ENCODE measurements at places on chromosomes 1 and 21. TPM values are rescaled to one million over a fixed set of nuclear protein-coding genes. Genes with fewer than 3 reads are reported as not detected.

GRCh38 chr21:38114717-38115333 is 142.0 kb upstream of the KCNJ15 start:
- DNase-seq = no peak

GRCh38 chr1:116203181-116203723 is 92.1 kb downstream of the MAB21L3 start:
- DNase-seq = no peak

DNA sequence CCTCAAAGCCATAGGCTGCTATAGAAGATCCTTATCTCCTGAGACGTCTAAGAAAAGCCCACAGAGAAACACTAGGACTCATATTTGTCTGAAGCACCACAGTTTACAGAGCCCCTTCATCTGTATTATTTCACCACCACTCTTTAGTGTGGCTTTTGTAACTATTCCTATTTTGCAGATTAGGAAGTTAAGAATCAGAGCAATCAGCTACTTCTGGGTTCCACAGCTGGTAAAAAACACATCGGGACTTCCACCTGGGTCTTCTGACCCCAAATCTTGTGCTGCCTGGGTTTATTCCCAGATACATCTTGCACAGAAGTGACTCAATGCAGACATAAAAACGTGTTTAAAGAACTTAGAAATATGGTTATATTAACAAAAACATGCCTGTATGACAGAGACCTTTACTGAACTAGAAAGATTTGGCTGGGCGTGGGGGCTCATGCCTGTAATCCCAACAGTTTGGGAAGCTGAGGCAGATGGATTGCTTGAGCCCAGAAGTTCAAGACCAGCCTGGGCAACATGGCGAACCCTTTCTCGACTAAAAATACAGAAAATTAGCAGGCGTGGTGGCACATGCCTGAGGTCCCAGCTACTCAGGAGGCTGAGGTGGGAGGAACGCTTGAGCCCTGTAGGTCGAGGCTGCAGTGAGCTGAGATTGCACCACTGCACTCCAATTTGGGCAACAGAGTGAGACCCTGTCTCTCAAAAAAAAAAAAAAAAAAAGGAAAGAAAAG is 40.9 kb downstream of the ELK4 start:
- peak; percentile 21 for DNase-seq

GRCh38 chr1:237901299-237901934 is 10.7 kb upstream of the ZP4 start:
- DNase-seq = no peak

GRCh38 chr1:229848752-229849677 is 218.0 kb upstream of the GALNT2 start:
- no peak for DNase-seq

GRCh38 chr1:214615109-214615508 is 12.1 kb downstream of the CENPF start:
- DNase-seq = no peak

GRCh38 chr1:153789478-153790034 is 14.3 kb downstream of the SLC27A3 start:
- no peak for DNase-seq

- no peak for DNase-seq
Measured at GRCh38 chr1:180560200-180560867, 1.6 kb downstream of the OVAAL start.

DNA sequence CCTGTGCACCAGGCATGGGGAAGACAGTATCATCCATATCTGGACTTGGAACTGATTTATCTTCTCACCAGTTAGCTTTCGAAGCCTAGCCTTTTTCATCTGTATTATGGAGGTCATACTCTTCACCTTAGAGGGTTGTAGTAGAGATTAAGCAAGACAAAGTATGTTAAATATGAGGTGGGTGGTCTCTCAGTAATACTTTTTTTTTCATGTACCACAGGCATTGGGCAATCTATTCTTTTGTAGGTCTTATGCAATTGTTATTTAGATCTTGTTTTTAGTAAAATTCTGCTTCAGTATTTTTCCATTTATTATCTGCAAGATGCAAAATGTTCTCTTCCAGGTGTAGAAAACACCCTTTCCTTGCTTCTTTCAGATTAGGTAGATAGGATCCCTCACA is 35.2 kb upstream of the OR2B11 start:
- no peak for DNase-seq

DNA sequence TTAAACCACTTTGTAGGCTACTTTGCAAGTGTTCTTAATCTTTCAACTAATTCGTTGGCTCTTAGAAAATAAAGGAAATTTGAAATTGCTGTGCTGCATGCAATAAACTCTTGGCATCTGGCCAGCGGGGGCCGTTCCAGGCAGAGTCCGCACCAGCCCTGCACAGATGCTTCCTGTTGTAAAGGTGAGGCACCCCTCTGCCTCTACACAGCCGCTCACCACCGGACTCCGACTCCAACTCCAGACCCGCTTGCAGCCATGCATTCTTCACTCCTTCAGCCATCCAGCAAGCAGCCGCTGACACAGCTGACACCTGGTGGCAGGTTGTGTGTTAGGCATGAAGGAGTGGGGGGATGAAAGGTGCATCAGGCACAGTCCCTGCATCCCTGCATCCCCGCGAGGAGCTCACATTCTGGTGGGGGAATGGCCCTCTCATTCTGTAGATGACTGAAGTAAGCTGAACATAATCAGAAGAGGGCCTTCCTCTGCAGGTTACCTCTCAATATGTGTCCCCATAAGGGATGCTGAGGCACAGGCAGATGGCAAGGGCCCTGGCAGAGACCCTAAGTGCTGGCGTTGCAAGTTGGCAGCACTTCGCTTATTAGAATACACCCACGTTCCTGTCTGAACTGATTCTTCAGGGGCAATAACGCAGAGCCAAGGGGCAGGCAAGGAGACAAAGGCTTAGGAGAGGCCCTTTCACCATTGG is 56.8 kb downstream of the GLIS1 start:
- DNase-seq = peak; percentile 56

- DNase-seq = no peak
Measured at GRCh38 chr1:48841461-48841860, 64.8 kb upstream of the BEND5 start.

- no peak for DNase-seq
Measured at GRCh38 chr1:56146449-56146848, 432.9 kb downstream of the PLPP3 start.

- peak; percentile 26 for DNase-seq
Measured at GRCh38 chr1:208332774-208333126, 88.6 kb upstream of the PLXNA2 start.

- no peak for DNase-seq
Measured at GRCh38 chr21:18170829-18171228, 73.8 kb upstream of the CHODL start.

- DNase-seq = no peak
Measured at GRCh38 chr1:228827019-228827418, 91.7 kb downstream of the RHOU start.

DNA sequence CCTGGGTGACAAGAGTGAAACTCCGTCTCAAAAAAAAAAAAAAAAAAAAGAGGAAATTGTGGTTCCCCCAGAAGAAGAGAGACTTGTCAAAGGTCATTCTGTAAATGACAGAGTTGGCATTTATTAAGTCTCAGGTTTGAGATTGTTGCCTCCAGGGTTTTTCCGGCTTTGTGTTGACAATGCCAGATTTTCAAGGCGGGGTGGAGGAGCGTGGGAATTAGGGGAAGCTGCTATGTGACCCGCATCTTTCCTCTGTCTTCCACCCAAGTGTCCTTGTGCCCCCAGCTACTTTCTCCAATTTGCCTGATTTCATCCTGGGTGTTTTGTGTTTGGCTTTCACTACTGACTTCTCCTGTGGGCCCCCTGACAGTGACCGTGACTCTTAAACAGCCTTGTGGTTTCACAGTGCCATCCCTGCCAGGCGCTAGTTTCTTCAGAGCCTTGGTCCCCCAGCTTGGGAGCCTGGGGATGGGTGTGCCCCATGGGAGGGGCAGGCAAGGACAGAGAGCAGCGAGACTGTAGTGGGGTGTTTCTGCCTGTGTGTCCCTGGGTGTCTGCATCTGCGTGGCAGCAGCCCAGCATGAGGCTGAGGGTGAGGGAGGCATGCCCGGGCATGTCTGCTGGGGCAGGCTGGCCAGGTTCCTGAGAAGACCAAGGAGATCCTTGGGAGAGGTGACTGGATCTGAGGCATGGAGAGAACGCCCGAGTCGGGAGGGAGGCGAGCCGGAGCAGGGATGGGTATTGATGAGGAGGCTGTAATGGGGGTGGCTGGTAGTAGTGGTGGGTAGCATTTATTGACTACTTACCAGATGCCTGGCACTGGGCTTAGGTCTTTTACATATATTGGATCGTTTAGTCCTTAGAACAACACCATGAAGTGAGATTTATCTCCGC is 46.3 kb downstream of the IER5 start:
- DNase-seq = peak; percentile 88

GRCh38 chr1:52727114-52727586 is 897 bp downstream of the ZYG11B start:
- no peak for DNase-seq

DNA sequence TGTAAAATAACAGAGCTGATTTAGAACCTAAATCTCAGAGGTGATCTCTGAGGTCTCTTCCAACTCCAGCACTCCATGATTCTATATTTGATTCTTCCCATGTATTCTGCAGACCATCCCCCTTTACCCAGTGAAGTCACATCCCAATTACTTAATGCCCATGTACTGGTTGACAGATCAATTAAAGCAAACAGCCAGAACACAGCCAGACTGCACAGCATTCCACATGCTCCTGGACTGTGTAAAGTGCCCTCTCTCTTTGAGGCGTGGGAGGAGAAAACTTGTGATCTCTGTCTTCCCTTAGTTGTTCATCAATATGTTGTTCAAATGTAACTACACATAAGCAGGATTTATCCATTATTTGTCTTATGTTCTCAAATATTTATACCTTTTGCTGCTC is 18.1 kb downstream of the NOS1AP start:
- no peak for DNase-seq

DNA sequence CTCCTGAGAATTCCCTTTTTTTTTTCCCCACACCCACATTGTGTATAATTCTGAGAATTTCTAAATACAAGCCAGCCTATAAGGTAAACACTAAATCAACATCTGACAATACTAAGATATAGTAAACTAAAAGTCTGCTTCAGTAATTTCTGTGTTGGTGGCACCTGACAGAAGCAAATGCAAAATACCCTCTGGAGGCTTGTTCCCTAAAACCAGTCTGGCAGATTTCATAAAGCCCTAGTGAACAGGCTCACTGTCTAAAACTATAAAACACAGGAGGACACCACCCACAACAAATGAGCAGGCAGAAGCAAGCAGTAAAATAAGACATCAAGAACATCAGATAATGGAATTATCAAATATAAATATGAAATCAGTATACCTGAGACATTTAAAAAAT is 11.5 kb downstream of the TRIM33 start:
- no peak for DNase-seq

DNA sequence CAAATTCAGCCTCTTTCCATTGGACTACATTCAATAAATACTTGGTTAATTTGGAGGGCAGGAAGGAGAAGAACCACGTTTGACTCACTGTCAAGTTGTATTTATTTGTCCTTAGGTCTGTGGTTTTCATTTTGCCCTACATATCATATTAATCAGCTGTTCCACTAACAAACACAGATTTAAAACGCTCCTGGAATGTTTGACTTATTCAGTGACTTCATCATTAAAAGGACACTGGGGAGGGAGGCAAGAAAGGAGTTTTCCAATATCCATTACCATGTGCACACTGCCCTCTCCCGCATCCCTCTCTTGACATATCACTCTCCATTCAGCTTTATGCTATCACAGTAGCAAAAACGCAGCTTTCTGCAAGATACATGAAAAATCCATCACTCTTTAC is 98.2 kb upstream of the C1orf87 start:
- no peak for DNase-seq

GRCh38 chr1:203649551-203649998 is 22.9 kb downstream of the ATP2B4 start:
- no peak for DNase-seq

GRCh38 chr1:59833991-59834390 is 19.2 kb downstream of the HOOK1 start:
- DNase-seq = no peak

DNA sequence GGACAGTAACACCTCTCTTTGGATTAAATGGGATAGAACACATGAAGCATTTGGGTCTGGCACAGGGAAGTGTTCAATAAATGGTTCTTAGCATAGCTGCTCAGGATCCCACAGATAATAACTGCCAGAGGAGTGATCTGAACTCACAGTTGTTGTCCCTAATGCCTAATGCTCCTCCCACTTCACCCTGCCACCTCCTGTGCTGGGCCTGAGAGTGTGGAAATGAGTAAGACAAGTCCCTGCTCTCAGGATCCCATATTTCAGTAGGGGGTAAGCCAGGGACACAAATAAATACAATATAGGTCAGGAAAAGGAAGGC is 19.9 kb upstream of the FOXO6 start:
- DNase-seq = no peak

DNA sequence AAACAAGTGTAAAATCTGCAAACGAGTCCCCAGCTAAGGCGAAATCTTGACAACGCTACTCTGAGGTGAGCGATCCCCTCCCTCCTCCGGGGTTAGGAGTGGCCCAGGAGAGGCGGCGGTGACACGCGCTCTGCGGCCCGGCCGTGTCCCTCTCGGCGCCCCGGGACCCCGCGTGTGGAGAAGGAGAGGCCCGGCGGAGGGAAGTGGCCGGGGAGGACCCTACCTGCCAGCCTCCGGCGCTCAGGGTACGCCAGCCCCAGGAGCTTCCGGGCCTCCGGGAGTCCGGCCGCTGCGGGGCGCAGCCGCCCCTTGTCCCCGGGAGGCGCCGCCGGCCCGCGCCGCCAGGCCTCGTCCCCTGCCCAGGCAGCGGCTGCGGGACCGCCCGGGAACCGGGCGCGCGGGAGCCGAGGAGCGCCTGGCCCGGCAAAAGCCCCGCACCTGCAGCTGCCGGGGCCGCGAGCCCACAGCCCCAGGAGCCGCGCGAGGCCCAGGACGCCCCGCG is 543 bp downstream of the ABCB10 start:
- DNase-seq = peak; percentile 34

DNA sequence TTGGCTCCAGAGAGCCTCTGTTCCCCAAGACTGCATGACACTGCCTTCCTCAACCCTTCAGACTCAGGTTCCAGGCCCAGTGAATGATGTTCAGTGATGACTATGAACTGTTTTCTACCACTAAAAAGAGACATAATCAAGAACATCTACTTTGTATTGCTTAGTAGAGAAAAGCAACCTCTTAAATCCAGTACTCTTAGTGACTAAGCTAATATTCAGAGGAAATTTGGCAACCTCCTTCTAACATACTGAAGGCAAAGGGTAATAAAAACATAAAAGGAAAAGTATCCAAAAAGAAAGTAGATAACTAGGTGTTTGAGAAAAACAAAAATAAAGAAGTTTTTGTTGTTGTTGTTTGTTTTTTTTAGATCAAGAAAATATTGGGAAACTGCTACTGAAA is 153.3 kb upstream of the RUNX1 start:
- no peak for DNase-seq

Gene OPRD1
- 0.44 TPM for total RNA-seq

Gene CLCA4
- total RNA-seq = not detected

Gene TOR1AIP2
- total RNA-seq = 95.1 TPM

Gene EIF4G3
- total RNA-seq = 49.4 TPM

Gene MCOLN2
- total RNA-seq = 10.0 TPM

Gene CRNN
- not detected for total RNA-seq

Gene GBP6
- total RNA-seq = not detected

Gene AVPR1B
- not detected for total RNA-seq

Gene NDUFV3
- total RNA-seq = 43.5 TPM

Gene DPT
- total RNA-seq = 7.0 TPM

Gene OR10Z1
- not detected for total RNA-seq

Gene LCE2B
- not detected for total RNA-seq

Gene THEM5
- not detected for total RNA-seq

Gene AMPD1
- not detected for total RNA-seq

Gene C1QB
- total RNA-seq = 55.5 TPM

Gene PDE9A
- total RNA-seq = 14.1 TPM

Gene KCNJ15
- 0.24 TPM for total RNA-seq

Gene LAD1
- total RNA-seq = 0.54 TPM

Gene TRIM58
- 0.52 TPM for total RNA-seq

Gene S100B
- 1.4 TPM for total RNA-seq

Gene ACADM
- 108 TPM for total RNA-seq

Gene MAP3K21
- 0.39 TPM for total RNA-seq

Data from adrenal gland (tissue), 19 donors.